Left forelimb (tissue), 1 donor: ENCODE measurements at places on chromosomes 11 and 22.

DNA sequence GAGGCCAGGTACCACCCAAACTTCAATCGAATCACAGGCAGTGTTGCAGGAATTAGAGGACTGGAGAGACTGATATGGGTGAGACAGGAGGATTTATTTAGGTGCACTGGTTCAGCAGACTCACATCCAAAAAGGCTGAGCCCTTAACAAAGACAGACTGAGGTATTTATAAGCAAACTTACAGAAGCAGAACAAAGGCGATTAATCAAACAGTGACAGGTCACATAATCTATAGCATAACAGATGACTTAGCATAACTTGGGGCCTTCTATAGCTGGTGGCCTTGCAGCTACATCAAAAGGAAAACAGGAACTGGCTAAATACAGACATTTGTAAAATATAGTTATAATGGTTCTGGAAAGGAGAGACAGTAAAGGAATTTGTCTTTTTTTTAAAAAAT lies 2.1 kb downstream of the APOBEC3B start:
- no peak for DNase-seq

DNA sequence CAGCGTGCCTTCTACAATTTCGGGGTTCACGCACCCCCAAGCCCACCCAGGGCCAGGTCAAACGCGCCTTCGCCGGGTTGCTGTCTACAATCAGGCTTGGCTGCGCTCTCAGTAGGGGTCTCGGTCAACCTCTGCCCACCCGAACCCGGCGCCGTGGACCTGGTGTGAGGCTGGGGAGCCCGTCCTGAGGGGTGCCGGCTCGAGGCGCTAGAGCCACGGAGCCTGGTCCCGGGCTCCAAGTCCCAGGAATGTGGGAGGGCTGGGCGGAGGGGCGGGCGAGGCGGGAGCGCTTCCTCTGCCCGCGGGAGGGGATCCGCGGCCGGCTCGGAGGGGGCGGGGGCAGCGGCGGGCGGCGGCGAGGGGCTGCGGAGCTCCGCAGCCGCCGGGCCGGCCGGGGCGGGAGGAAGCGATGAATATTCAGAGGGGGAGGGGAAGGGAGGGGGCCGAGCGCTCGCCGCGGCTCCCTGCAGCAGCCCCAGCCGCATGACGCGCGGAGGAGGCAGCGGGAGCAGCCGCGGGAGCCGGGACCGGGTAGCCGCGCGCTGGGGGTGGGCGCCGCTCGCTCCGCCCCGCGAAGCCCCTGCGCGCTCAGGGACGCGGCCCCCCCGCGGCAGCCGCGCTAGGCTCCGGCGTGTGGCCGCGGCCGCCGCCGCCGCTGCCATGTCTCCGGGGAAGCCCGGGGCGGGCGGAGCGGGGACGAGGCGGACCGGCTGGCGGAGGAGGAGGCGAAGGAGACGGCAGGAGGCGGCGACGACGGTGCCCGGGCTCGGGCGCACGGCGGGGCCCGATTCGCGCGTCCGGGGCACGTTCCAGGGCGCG lies at the start of gene PTPRJ:
Gene PTPRJ (plus strand): TSS at position 472 of the 819 bp plus-strand sequence. CDS start 354 bp downstream, outside the sequence.
- peak; percentile 74 for DNase-seq

DNA sequence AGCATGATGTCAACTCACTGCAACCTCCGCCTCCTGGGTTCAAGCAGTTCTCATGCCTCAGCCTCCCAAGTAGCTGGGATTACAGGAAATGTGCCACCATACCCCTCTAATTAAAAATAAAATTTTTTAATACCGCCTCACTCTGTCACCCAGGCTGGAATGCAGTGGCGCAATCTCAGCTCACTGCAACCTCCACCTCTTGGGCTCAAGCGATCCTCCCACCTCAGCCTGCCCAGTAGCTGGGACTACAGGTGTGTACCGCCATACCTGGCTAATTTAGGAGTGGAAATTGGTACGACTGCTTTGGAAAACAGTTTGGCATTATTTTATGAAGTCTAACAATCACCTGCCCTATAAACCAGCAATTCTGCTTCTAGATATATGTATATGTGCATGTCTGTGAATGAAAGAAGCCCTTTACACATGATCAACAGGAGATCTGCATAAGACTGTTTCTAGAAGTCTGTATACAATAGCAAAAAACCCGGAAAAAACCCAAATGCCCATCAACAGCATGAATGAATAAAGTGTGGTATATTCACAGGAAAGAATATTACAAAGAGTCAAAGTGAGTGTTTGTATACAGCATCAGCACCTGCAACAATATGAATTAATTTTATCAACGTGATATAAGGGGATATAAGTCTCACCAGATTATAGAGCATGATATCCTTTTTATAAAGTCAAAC lies 16.0 kb downstream of the SLC35F2 start:
- DNase-seq: no peak

DNA sequence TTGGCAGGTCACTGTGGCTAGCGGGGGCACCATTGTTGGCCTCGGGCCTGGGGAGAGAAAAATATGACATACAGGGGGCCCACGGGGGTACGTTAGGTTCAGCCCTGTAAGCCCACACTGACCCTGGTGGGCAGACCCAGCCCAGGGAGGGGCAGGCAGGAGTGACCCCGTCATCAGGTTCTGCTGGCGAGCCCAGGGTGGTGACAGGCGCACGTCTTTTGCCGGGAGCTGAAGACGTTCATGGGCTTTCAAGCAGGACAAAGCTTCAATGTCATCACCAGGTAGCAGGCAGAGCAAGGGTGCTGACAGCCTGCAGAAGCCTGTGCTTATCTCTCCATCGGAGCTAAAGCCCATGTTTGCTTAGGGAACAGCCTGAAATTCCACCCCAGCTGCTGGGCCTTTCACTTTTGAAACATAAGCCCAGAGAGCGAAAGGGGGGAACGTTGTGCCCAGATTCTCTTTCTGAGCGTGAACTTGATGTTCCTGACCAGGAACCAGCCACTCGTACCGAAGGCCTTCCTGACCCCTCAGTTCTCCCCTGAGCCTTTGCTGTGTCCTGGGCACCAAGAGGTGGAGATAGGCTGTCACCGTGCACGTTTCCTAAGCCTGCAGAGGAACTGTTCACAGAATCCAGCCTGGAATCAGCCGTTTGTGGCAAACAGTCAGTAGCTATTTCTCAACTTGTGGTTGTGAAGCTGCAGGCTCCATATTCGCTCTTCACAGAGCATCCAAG lies 74.0 kb upstream of the ATXN10 start:
- no peak for DNase-seq

GRCh38 chr11:134360050-134360835 lies 28.5 kb downstream of the GLB1L2 start:
- peak; percentile 87 for DNase-seq
